Hematopoietic multipotent progenitor cell treated with erythropoietin and hydrocortisone succinate and interleukin-3 and kit ligand, for 6 days (in vitro differentiated cells): ENCODE measurements at places on chromosomes 5 and 9.

DNA sequence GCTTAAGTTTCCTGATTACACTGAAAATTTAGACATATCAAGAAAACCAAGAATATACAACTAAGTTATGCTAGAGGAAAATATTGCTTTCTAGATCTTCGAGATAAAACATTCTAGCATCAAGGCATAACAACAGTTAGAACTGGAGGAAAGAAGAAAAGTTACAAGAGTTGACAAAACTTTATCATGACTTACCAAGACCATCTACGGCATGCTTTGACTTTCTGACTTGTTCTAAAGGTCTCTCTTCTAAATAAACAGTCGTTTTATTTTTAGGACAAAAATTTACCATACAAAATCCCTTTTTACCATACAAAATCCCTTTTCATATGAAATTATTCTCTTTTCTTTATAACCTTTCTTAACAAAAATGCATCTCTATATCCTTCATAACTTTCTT lies 1110.1 kb upstream of the CDH10 start:
- DNase-seq: no peak

GRCh38 chr5:125005266-125005665 lies 258.8 kb upstream of the ZNF608 start:
- no peak for DNase-seq

DNA sequence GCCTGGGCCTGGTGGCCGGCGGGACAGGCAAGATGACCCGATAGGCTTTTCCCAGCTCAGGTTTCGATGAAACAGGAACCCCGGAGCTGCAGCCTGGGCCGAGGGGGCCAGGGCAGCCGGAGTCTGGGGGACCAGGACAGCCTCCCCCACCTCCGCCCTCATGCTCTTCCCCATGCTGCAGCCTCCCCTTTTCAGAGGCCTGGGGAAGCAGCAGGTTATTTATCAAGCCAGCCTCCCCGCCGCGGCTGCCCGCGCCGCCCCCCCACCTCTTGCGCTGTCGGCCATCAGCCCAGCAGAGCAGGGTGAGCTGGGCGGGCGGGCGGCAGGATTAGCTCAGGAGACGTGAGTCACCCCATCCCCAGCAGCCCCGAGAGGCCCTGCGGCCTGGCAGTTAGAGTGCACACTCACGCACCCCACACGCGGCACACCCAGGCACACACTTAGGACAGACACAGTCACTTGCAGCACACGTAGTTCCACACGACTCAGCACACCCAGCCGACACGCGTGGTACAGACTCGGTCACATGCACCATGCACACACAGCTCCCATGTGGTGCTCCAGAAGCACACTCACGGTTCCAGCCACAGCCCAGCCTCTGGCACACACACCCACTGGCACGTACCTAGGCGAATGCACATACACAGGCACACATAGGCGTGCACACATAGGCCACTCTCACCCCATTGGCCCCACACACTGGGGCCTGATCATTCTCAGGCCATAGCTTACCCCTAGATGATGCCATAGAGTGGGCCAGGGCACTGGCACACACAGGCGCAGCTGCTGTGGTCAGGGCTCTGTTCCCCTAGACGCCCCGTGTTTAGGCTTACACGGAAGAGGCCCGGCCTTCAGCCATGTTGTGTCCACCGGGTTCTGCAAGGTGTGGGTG lies 13.0 kb downstream of the CXXC5 start:
- DNase-seq: peak; percentile 95

- peak; percentile 5 for DNase-seq
Measured at GRCh38 chr5:106376522-106376921, 1294.2 kb downstream of the EFNA5 start.
